Skin of body (tissue), 3 donors: ENCODE measurements at places on chromosomes 12 and 14.

DNA sequence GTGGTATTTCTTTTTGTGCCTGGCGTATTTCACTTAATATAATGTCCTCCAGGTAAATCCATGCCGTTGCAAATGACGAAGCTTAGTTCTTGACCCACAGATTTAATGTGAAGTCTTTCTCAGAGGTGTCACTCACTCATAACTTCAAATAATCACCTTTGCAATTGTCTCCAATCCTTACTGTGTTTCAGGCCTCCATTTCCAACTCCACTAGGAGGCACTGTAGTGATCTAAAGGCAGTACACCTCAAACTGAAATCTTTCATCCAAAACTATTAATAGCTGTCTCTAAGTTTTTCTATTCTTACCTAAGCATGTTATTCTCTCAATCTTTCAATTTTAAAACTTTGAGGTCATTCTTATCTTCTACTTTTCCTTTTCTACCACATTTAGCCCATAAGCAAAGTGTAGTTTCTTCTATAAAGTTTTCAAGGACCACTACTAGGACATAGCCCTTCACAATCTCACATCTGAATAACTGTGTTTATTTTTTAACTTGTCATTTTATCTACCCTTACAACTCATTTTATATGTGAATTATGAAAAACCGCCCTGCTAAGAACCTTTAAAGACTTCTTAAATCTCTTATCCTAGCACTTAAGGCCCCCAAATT is 25.5 kb upstream of the FBXO34 start:
- no peak for DNase-seq

GRCh38 chr12:106914796-106915634 is 40.7 kb upstream of the TMEM263 start:
- DNase-seq = no peak

- DNase-seq = no peak
These were observed 244.1 kb downstream of the FBXL14 start for GRCh38 chr12:1350055-1350933.

DNA sequence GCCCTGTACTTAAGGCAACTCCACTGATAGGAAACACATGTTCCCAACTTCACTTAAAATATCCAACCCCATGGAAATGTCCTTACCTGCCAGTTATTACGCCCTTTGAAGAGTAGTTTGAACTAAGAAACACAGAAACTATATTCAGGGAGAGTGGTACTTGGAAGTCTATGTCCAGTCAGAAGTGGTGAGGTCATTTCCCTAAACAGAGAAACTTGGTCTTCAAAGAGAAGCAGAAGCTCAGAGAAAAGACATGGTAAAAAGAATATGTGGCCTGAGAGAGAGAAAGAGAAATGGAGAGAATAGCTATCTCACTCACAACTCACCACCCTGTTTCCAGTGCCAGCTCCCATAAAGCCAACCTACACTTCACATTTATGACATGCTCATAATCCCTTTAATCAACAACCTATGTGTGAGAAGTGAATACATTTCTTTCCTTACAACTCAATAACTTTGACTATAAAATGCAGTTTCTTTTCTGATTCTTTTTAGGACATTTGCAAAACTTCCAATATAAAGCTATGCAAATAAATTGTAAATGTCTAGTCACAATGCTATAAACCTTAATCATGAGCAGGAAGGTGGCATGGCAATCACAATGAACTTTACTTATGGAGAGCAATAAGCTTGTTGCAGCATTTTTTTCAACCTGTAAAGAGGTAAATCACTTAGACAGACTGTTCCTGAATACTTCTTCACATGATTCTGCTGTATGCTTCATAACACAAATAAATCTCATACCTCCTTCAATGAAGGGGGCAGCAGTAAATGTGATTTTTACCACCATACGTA is 67.1 kb downstream of the CPNE8 start:
- DNase-seq = no peak

DNA sequence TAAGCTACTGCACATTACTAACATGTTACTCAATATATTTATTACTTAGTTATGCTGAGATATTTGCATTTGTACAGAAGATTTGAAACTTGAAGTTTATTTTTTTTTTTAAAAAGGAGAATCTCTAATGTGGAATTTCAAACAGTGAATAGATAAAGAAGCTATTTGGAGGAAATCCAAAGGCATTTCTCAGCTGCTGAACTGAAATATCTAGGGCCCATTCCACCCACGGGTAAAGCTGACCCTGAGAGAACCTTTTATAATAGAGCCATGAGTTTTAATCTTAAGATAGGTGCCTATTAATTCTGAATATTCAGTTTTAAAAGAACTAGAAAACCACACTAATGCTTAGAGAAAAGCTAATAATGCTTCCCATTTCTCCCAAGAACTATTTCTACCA is 225.4 kb upstream of the CAND1 start:
- DNase-seq = no peak

- DNase-seq = no peak
These were observed 30.5 kb downstream of the CEP83 start for GRCh38 chr12:94429191-94429590.

DNA sequence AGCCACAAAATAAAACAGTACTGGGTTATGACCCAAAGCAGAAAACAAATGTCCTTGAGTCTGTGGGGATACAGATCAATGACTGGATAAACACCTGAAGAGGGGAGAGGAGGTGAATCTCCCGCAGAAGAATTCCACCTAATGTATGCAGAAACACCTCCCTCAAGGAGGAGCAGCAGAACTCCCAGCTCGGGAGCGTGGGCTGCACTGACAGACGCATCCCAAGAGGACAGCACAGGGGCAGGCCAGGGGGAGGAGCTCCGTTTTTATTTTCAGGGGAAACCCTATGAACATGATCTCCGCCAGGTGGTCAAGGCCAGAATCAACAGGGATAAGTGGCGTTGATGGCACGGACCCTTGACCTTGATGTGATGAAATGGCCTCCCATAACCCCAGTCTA is 41.8 kb upstream of the PPP2R5C start:
- no peak for DNase-seq

DNA sequence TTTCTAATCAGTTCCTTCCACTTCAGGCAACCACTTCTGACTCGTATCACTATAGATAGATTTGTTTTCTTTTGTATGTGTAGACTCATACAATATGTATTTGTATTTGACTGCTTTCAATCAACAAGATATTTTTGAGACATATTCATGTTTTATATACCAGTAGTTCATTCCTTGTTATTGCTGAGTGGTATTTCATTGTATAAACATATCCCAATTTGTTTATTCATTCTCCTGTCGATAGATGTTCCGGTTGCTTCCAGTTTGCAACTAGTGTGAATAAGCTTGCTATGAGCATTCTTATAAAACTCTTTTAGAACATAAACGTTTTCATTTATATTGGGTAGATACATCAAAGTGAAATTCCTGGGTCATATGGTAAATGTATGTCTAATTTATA is 119.2 kb downstream of the FIGNL2 start:
- no peak for DNase-seq
